ENCODE measurements at places on chromosomes 16 and 17.

GRCh38 chr17:34464812-34465211 is 101.8 kb upstream of the CCL1 start:
- DNase-seq = no peak

DNA sequence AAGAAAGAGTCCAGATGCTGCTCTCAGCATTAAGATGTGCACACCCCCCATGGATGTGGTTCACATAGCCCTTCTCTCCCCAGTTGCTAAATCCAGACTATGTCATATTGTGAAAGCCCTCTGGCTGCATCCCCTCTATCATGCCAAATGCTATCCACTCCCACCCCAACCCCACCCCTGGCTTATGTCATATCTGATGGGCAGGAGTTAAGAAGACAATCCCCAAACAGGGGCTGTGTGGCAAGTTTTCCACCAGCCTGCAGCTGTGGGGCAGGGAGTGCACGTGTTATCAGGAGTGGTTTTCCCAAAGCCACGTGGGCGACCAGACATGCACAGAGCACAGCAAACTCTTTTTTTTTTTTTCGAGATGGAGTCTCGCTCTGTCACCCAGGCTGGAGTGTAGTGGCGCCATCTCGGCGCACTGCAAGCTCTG is 10.0 kb downstream of the FAM117A start:
- DNase-seq = no peak

DNA sequence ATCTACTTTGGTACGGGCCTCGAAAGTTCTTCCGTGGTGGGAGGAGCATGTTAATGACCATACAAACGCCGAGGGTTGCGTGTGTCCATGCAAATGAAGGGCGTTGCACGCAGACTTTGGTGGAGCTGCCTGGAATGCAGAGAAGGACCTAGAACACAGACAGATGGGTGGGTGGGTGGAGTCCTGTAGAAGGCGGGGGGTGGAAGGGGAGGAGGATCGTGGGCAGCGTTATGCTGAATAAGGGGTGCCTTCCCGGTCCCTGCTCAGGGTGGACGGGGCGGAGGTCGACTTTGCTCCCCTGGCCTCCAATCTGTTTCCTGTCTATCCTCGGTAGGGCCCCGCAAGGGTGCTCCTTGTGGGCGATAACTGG is 795 bp upstream of the PAQR4 start:
- no peak for DNase-seq

DNA sequence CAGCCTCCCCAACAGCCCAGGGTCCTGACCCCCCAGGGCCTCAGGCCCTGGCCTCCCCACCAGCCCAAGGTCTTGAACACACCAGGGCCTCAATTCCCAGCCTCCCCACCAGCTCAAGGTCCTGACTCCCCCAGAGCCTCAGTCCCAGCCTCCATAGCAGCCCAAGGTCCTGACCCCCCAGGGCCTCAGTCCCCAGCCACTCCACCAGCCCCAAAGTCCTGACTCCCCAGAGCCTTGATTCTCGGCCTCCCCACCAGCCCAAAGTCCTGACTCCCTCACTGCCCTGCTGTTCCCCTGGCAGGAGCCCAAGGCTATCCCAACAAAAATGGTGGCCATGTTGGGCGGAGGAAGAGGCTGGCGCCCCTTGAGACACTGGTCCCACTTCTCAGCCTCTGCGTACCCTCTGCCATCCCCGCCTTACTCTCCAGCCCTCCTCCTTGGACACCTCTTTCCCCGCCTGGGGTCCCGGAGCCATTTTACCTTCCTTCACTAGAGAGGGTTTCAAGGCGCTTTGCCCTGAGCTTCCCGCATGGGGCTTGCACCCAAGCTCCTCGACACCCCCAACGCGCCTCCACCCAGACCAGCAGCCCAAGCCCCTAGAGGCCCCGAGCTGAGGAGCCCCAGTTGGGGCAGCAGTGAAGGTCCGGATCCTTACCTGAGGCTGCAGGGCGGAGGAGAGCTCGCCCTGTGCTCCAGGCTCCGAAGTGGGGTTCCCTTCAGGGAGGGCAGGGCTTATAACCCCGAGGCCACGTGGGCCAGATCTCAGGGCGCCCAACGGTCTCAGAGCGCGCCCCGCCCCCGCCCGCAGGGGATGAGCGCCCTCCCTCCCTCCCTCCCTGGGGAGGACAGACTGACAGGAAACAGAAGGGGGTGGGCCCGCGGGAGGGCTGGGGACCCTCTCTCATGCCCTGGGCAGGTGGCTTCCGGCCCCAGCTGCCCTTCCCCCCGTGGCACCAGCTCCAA is 3.5 kb upstream of the TSPOAP1 start:
- no peak for DNase-seq

- peak; percentile 40 for DNase-seq
Observed at GRCh38 chr16:71467810-71468209, 5.8 kb upstream of the ZNF23 start.

GRCh38 chr16:87961623-87962022 is 10.4 kb downstream of the BANP start:
- no peak for DNase-seq

- DNase-seq = no peak
Observed at GRCh38 chr17:50635982-50636803, 1.5 kb downstream of the ABCC3 start.

DNA sequence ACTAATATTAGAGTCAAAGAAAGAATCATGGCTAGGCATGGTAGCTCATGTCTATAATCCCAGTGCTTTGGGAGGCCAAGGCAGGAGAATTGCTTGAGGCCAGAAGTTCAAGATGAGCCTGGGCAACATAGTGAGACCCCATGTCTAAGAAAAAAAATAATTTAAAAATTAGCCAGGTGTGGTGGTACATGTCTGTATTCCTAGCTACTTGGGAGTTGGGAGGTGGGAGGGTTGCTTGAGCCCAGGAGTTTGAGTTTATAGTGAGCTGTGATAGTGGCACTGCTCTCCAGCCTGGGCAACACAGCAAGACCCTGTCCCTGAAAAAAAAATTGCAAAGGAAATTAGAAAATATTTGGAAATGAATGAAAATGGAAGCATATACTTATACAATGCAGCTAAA is 210.3 kb upstream of the AXIN2 start:
- no peak for DNase-seq

DNA sequence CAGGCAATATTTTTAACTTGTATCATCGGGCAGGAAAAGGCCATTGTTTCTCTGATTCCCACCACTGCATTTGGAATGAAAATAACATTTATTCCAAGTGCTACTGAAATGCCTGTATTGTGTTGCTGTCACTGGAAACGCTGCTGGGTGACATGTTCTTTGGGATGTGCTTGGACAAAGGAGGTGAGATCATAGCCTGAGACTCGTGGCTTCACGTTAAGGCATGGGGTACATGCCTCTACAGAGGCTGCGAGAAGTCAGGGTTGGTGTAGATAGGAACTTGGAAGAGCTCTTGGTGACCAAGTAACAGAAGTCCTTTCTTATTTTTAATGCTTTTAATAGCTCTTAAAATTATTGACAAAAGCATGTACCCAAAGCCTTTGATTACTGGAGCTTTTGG is 58.8 kb upstream of the MAF start:
- DNase-seq = no peak

DNA sequence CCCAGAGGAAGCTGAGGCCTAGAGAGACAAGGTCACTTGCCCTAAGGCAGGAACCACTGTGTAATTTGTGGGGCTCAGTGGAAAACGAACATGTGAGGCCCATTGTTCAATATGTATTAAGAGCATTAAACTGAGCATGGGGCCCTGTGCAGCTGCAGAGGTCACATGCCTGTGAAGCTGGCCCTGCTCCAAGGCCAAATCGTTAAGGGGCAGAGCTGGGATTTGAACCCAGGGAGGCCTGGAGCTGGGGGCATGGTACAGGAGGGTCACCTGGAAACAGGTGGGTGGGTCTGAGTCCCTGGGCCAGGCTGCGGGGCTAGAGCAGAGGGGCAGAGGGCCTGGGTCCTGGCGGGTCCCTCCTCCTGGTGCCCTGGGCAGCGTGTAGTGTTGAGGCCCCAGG is 19.7 kb downstream of the C16orf74 start:
- DNase-seq = no peak

GRCh38 chr17:76690596-76691280 is 20.0 kb downstream of the MXRA7 start:
- DNase-seq = no peak

GRCh38 chr17:15422392-15422965 is 44.9 kb downstream of the CDRT4 start:
- DNase-seq = no peak

- DNase-seq = peak; percentile 50
Observed at GRCh38 chr17:58277107-58277801, 3.5 kb downstream of the MPO start.

GRCh38 chr16:3997231-3997841 is 116.8 kb upstream of the CREBBP start:
- no peak for DNase-seq

GRCh38 chr17:78360371-78361224 is 721 bp upstream of the SOCS3 start:
- peak; percentile 98 for DNase-seq

DNA sequence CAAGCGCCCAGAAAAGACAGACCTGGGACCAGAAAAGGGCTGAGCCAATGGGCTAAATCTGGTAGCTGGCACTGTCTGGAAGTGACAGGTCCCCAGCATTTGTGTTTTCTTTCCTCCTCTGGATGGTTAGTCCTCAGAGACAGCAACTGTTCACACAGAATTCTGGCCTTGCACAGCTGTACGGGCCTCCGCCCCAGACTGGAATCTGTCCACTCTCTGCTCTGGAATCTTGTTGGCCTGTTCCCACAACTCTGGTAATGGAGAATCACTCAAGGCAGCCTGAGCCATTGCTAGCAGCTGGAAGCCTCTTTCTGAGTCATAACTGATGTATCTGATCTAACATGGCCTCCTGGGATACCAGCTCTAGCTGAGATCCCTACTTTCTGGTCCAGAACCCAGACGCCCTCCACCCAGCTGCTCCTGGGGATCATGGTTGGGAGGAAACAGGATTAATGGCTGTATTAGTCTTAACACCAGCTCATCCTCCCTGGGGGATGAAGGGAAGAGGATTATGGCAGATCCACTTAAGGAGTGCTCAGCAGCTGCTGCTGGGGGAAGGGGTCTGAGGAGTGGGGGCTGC is 9.1 kb downstream of the ZNF668 start:
- peak; percentile 24 for DNase-seq

DNA sequence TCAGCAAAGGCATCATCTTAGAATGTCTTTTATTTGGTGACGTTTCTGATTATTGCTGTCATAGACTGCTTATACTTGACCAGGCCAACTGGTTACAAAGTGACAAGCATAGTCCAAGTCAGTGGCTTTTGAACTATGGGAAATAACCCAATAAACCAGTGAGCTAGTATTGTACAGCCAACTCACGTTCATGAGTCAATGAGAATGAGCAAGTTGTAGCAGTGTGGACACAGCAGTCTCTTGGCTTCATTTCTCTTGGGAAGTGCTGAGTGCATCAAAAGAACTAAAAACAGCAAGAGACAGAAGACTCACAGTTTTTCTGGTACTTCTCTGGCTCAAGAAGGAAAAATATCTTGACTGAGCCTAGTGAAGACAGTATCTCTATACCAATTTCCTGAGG is 36.9 kb upstream of the CRISPLD2 start:
- peak; percentile 5 for DNase-seq
